Activated CD4-positive, alpha-beta T cell treated with anti-CD3 and anti-CD28 coated beads for 36 hours (primary cell): ENCODE measurements at places on chromosomes 1 and 21. TPM values are rescaled to one million over a fixed set of nuclear protein-coding genes. Genes with fewer than 3 reads are reported as not detected.

GSTM5 gene
- 0.25 TPM for total RNA-seq

- no peaks in the 10 kb centered on the region for H3K4me1 ChIP-seq
- no peak overlapping the region for H3K27ac ChIP-seq
- peaks cover 12% of the 10 kb centered on the region for H3K27me3 ChIP-seq
- no peak overlapping the region for H3K4me3 ChIP-seq
Observed at GRCh38 chr1:55503663-55504305, 288.6 kb upstream of the USP24 start.

DNA sequence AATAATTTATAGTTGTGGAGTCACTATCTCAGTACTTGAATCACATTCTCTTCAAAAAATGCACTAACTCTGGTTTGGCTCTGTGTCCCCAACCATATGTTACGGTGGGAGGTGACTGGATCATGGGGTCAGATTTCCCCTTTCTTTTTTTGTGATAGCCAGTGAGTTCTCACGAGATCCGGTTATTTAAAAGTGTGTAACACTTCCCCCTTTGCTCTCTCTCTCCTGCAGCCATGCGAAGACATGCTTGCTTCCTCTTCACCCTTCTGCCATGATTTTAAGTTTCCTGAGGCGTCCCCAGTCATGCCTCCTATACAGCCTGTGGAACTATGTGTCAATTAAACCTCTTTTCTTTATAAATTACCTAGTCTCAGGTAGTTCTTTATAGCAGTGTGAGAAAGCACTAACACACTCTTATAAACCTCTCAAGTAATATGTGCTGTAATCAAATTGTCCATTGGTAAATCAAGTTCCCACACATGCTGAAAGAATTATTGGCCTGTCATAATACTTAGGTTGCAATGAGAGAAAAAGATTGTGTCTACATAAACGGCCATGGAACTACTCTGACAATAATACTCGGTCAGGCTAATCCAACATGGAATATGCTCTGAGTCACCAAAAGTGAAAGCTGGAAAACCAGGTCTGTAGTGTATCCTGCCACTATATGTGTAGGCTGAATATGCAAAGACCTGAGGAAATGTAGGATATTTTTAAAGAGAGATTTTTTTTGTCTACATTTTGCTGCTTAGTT lies 107.5 kb downstream of the SLC44A5 start:
- no peaks in the 10 kb centered on the region for H3K36me3 ChIP-seq
- no peak overlapping the region for H3K27ac ChIP-seq
- H3K4me3 ChIP-seq, result no peak overlapping the region
- no peaks in the 10 kb centered on the region for H3K27me3 ChIP-seq
- DNase-seq, result no peak

ARV1 gene
- total RNA-seq, result 16.2 TPM
